Anterior cingulate cortex (tissue), 58 donors: ENCODE measurements at places on chromosomes 4 and X.

GRCh38 chrX:37787423-37787869 is 7.6 kb downstream of the CYBB start:
- DNase-seq = no peak

DNA sequence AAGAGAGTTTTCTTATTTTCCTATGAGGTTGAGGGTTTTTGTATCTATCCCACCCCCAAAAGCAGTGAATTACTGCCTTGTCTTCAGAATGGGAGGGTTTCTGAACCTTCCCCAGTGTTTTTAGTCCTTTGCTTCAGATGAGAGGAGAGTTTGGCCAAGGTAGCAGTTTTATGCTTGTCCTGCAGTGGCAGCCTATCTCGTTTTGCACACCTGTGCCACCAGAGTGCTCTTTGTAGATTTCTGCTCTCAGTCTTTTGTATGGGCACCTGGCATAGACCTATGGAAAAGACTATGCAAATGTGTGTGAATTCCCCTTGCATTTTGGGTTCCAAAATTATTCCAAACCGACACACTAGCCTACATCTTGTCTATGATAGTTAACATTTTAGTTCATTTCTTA is 5.8 kb downstream of the TBC1D19 start:
- no peak for DNase-seq

DNA sequence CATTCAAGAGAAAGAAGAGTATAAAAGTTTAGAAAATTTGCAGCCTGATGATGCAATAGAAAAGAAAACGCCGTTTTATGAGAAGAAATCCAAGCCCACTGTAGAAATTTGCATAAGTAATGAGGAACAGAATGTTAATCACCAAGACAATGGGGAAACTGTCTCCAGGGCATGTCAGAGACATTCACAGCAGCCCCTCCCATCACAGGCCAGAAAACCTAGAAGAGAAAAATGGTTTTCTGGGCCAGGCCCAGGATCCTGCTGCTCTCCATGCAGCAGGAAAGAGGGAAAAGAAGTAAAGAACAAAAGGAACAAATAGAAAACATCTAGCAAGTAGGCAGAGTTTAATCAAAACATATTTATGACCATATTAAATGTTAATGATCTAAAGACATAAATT is 119.0 kb downstream of the ANKRD50 start:
- no peak for DNase-seq

GRCh38 chr4:11743236-11743635 is 314.5 kb upstream of the HS3ST1 start:
- no peak for DNase-seq

- DNase-seq = no peak
Observed at GRCh38 chrX:72100824-72101351, 30.8 kb downstream of the RTL5 start.
